ENCODE measurements at places on chromosomes 11 and 22.

GRCh38 chr11:130478204-130478701 lies 29.8 kb downstream of the ADAMTS15 start:
- peak; percentile 97 for DNase-seq

DNA sequence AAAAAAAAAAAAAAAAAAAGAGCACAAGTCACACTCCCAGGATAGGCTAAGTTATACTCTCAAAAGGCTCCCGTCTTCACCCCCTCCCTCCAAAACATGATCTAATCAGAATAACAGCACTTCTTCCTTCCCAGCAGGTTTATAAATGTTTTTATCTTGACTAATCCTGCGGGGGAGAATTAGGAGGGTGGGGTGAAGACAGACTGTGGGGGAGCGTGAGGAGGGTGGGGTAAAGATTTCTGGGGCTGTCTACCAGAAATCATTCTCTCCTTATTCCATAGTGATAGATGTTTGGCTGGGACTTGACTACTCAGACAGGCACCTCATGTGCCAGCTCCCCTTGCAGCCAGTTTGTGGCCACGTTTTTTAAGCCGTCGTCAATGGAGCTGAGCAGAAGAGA lies 17.0 kb downstream of the KCNE3 start:
- DNase-seq: no peak

GRCh38 chr22:48071828-48072227 lies 1309.4 kb downstream of the TBC1D22A start:
- DNase-seq: no peak

DNA sequence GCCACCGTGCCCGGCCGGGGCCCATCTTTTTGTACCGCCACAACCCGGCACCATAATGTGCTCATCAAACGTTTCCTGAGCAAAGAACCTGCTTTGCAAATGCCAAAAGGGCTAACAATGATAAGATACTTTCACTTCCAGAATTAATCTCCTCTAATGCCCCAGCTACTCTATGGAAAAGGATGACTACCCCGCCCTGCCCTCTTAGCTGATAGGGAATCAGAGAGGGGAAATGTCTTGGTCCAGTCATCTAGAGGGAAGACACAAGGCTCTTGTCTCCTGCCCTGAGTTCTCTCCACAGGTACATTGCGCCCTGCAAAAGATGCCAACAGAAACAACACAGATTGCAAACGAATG lies 586 bp downstream of the TTLL1 start:
- peak; percentile 21 for DNase-seq

- DNase-seq: peak; percentile 90
These were observed 7.4 kb downstream of the DUSP8 start for GRCh38 chr11:1564535-1565172.

- no peak for DNase-seq
These were observed 27.4 kb downstream of the TUG1 start for GRCh38 chr22:30996462-30996861.

DNA sequence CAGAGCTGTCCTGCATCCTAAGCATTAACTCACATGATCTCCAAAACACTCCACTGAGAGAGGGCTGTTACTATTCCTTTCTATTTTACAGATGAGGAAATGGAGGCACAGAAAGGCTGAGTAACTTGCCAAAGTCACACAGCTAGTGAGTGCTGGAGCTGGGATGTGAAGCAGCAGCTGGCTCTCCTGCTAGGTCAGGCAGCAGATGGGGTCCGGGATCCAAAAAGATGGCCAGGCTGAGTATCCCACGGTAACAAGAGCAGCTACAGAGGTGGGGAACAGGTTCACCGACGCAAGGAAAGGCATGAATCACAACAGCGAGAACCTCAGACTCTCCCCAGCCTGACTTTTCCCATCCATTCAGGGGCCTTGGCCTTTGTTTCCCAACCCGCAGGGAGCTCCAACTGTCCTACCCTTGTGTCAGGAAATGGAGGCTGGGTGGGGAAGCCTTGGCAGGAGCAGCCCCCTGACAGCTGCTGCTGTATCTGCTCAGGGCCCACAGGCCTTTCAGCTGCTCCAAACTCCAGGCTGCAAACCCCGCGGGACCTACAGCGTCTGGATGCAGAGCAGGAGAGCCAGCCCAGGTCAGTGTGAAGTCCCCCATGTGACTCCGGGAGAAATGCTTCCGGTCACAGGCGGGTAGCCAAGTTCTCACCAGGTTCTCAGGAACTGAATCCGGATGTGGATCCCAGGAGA lies 29.5 kb downstream of the DKK3 start:
- DNase-seq: peak; percentile 94

- DNase-seq: no peak
These were observed 25.7 kb upstream of the GLYAT start for GRCh38 chr11:58757439-58757838.

- peak; percentile 50 for DNase-seq
These were observed 19.5 kb downstream of the IL17REL start for GRCh38 chr22:49992921-49993648.

GRCh38 chr11:98277251-98277912 lies 743.4 kb upstream of the CNTN5 start:
- peak; percentile 16 for DNase-seq
